ENCODE measurements at places on chromosomes 3 and 15. TPM values are rescaled to one million over a fixed set of nuclear protein-coding genes. Genes with fewer than 3 reads are reported as not detected.

ZDHHC23 gene
- 7.1 TPM for total RNA-seq

EIF4E3 gene
- 2.5 TPM for total RNA-seq

RARRES1 gene
- total RNA-seq: not detected

CPB1 gene
- not detected for total RNA-seq

CA12 gene
- 19.8 TPM for total RNA-seq

PDCD6IP gene
- total RNA-seq: 266 TPM

MYRIP gene
- not detected for total RNA-seq

GOLGA6A gene
- total RNA-seq: not detected

HDC gene
- total RNA-seq: not detected

RYR3 gene
- total RNA-seq: not detected

FLNB gene
- 505 TPM for total RNA-seq

TTLL13 gene
- total RNA-seq: not detected

CCDC14 gene
- total RNA-seq: 40.9 TPM

VEPH1 gene
- 11.5 TPM for total RNA-seq

FAM3D gene
- total RNA-seq: not detected

P2RY13 gene
- not detected for total RNA-seq

MRAS gene
- 5.3 TPM for total RNA-seq

TMEM207 gene
- not detected for total RNA-seq

IGF1R gene
- 15.8 TPM for total RNA-seq

LMAN1L gene
- not detected for total RNA-seq

BFSP2 gene
- not detected for total RNA-seq

MST1R gene
- 39.0 TPM for total RNA-seq

MUC4 gene
- not detected for total RNA-seq

RTP3 gene
- total RNA-seq: not detected

CD86 gene
- not detected for total RNA-seq
